Fibroblast of skin of right quadriceps (primary cell): ENCODE measurements at places on chromosomes 2 and 18.

GRCh38 chr2:65658881-65659280 is 226.5 kb upstream of the SPRED2 start:
- DNase-seq: peak; percentile 68

GRCh38 chr18:60200558-60200957 is 172.0 kb downstream of the MC4R start:
- no peak for DNase-seq

- DNase-seq: peak; percentile 80
These were observed 1.5 kb downstream of the CAB39 start for GRCh38 chr2:230714136-230714480.

DNA sequence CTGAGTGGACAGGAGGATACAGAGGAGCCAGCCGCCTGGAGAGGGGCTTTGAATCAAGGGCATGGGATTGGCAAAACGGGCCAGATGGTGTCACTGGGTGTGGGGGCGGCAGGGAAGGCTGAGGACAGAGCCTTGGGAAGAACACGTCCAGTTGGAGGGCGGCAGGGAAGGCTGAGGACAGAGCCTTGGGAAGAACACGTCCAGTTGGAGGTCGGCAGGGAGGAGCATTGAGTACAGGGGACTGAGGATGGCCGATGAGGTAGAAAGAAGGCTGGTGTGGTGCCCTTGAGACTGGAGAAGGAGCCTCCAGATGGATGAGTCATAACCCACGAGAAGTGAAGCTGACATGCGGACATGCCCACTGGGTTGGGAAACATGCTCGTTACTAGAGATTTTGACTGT is 4.5 kb downstream of the HES6 start:
- DNase-seq: no peak

DNA sequence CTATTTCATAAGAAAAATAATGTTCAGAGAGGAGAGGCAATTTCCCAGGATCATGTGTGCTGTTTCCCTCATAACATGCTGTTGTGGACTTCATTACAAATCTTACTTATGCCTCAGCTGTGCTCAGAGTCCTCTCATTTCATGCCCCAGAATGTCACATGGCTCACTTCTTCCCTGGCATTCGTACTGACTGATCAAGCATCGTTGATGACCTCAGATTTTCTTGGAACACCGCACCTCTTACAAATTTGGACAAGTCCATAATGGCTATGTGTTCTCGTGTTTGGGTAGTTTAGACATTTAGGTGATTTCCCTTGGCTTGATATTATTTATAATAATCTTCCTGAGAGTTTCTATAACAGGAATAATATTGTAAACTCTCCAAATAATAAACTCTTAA is 32.9 kb downstream of the SERPINB7 start:
- DNase-seq: no peak

GRCh38 chr18:22839340-22839821 is 93.7 kb upstream of the RBBP8 start:
- DNase-seq: no peak

DNA sequence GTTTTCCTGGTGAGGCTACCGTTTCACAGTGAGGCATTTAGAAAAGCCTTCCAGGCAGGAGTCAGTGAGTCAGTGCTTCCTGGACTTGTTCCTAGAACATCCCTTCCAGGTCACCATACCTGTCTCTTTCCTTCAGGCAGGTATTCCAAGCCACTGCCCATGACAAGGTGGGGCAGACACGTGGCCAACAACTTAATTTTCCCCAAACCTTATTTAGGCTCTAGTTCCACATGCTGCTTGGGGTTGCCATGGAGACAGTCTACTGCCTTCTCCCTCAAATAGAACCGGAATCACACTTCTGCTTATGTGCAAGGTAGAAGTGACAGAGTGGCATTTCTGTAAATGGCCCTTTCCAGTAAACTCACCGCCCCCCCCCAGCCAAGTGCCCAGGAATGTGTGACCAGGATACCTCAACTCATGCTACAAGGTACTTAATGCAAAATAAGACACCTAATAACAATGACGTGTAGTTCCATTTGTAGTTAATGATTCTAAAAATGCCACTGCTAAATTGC is 258.3 kb downstream of the PRKCE start:
- DNase-seq: no peak

GRCh38 chr2:74109551-74109950 is 38.2 kb downstream of the BOLA3 start:
- DNase-seq: no peak
